Ammon's horn (tissue), 1 donor: ENCODE measurements at places on chromosomes 6 and 20.

DNA sequence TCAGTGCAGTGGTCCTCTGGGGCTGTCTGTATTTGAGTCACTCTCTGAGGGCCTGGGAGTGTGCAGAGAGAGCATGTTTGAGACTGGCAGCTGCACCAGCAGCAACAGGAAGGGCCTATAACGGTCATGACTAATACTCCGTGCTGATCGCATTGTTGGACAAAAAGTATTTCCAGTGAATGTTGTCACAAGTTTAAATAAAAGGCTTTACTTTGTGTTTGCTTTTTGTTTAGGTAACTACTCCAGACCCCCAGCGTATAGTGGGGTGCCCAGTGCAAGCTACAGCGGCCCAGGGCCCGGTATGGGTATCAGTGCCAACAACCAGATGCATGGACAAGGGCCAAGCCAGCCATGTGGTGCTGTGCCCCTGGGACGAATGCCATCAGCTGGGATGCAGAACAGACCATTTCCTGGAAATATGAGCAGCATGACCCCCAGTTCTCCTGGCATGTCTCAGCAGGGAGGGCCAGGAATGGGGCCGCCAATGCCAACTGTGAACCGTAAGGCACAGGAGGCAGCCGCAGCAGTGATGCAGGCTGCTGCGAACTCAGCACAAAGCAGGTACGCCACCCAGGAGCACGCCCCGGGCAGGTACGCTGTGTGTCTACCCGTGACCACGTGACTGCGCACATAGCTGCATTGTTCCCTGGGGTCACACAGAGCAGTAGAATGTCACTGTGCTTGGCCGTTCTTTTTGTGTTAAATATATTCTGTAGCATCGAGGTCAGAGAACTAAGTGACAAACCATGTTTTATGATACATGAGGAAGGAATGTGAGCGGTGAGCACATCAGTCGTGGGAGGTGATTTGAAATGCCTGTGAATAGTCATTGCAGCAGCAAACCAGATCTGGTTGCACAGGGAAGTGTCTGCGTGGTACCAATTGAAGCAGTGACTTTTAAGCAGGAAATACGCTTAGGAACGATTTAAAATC lies 174.7 kb downstream of the TMEM242 start:
- DNase-seq, result peak; percentile 84

DNA sequence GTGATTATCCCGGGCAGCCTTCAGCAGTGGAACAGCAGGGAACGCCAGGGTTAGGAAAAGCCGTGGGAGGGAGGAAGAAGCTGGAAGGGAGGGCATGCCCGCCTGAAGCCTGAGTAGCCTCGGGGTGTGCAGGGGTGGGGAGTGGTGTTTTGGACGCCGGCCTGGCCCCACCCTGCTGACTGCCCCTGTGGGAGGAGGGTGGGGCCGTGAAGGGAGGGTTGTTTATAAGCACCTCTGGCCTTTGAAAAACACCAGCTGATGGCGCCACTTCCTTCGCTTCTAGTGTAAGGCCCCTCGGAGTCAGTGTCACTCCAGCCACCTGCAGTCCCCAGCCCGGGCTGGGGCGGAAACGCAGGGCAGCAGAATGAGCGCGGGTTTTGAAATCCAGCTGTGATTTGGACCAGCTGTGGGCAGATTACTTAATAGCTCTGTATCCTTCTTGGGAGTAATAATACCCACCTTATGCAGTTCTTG lies 52.8 kb upstream of the BMP6 start:
- DNase-seq, result no peak

DNA sequence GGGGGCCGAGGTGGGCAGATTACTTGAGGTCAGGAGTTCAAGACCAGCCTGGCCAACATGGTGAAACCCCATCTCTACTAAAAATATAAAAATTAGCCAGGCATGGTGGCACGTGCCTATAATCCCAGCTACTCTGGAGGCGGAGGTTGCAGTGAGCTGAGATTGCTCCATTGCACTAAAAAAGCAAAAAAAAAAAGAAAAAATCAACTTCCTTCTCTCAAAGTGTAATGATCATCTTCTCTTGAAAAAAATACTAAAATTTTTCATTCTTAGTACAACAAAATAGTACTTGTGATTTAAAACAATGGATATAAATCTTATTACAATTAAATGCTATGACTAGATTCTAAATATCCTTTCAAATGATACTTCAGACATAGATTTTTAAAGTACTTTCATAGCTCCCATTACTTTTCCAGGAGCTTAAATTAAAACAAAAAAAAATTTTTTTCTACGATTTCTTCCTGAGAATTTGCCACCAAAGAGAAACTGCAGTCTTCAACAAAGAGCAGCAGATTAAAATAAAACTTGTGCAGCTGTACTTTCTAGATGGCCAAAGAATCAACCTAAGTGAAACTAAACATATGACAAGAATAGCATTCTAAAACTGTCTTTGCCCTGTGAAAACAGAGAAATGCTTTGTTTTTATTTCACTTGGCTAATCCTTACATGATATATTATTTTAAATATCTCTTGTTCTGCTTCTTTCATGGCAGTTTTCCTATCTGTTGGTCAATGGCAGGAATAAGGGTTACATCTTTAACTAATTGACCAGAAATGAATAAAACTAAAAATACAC lies 75.2 kb downstream of the MAP3K5 start:
- no peak for DNase-seq

DNA sequence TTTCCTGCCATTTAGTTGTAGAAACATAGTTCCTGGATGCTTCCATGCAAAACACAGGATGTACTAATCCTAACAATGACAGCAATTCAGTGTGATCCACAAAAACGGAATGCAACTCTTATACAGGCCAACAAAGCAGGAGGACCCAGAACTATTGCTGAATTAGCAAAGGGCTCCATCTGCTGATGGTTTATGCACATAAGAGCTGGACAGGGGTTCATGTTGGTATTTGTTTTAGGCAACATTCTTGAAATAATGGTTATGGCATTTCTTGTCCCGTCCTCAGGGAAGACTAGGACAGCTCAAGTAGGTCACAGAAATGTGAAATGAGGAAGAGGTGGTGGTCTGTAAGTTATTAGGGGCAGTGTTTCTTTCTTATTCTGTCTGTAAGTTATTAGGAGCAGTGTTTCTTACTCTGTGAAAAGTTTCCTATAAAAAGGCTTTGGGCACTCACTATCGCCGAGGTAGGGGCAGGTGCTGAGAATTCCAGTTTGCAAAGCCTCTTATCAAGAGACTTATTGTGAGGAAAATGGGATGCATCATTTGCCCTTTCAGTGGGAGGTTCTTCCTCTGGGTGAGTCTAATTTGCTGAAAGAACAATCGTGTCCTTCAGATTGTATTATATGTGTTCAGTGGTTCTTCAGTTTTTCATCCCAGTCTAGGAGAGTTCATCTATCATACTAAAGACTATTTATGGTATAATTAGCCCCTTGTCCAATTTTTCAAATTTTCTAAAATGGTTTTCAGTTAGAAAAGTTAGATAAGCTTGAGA lies 171.1 kb downstream of the MCHR2 start:
- peak; percentile 72 for DNase-seq

- DNase-seq, result no peak
These were observed 3.1 kb upstream of the HLA-DQA2 start for GRCh38 chr6:32738126-32738525.

DNA sequence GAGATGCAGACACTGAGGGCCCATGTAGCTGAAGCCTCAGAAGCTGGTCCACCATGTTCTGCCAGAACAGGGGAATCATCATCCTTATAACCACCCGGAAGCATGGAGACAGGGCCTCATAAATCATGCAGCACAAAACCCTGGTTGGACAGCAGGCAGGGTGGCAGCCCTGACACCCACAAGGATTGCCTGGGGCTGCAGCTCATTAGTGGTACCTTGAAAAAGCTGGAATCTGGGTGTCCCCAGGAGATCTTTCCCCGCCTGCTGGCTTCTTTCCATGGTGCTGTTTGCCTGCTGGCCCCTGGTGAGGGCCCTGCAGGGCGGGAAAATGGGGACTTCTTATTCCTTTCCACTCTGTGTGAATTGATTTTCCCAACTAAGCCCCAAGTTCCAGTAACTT lies 50.6 kb upstream of the GGTLC1 start:
- DNase-seq, result no peak

- no peak for DNase-seq
These were observed 143.9 kb upstream of the SHLD1 start for GRCh38 chr20:5606350-5606749.

DNA sequence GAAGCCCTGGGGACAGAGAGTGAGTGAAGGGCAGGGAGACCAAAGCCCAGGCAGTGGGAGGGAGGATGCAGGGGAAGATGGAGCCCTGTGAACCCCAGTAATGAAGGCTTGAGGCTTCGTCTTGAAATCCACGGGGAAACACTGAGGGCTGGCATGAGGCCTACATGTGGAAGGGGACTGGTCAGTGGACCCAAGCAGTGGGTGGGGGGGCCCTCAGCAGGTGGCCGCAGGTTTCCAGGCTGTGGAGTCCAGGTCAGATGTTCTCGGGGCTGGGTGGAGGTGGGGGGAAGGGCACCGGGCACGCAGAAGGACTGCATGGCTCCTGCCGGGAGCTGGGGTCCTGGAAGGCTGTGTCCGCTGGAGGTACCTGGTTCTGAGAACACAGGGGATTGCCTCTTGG lies 2.7 kb upstream of the CD93 start:
- DNase-seq, result no peak

DNA sequence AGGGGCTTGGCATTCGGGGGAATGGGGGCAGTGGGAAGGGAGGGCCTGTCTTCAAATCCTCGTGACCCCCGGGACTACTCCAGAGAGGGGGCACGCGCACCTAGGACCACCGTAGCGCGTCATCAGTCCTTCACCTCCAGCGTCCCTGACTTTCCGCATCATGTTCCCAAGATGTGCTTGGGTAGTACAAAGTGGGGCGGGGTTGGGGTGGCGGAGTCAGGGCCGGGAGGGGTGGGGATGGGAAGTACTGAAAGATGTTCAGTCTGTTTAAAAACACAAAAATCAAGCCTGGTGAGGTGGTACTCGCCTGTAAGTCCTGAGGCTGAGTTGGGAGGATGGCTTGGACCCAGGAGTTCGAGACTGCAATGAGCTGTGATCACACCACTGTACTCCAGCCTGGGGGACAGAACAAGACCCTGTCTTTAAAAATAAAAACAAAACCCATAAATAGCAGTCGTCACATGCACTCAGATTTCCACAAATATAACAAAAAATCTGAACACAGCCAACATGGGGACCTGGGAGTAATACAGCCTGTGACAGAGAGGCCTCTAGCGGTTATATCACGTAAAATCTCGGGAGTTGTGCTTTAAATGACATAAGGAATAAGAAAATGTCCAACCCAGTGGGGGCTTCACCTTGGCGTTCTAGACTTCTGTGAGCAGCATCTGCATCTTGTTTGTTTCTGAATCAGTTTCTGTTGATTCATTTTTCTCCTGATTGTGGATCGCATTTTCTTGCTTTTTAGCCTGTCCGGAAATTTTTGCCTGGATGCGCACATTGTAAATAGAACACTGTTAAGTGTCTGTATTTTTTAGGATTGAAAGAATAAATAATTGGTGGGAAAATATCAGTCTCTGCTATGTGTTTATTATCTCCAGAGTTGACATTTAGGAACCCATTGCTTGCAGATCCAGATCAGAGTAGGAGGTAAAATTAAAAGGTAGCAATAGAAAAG lies 698 bp upstream of the LRP11 start:
- peak; percentile 81 for DNase-seq
